ENCODE measurements at places on chromosomes 5 and 9. TPM values are rescaled to one million over a fixed set of nuclear protein-coding genes. Genes with fewer than 3 reads are reported as not detected.

DNA sequence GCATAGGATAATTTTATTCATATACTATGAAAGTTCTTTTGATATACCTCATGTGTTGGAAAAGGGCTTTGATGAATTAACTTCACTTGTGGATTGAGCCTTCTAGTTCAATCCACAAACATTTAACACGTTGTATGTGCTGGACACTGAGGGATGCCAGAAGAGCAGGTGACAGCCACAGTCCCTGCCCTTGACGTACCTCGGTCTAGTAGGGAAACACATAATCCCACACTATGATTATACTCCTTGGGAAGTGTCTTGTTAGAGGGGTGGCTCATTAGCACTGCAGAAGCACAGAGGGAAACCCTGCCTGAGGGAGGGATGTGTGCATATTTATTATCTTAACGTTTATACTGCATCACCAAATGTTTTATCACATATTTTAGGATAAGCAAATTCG, 61.2 kb downstream of the PIK3R1 start:
- no peak for DNase-seq

ADAMTS13 gene
- total RNA-seq, result 7.3 TPM

GRCh38 chr9:126482361-126483044, 131.2 kb upstream of the LMX1B start:
- peak; percentile 83 for DNase-seq

- no peak for DNase-seq
Measured at GRCh38 chr9:98152526-98152925, 33.5 kb upstream of the TRIM14 start.

TMEM215 gene
- 3.0 TPM for total RNA-seq

- no peak for DNase-seq
Measured at GRCh38 chr5:168728546-168729211, 149.5 kb upstream of the PANK3 start.

PRDM9 gene
- total RNA-seq, result not detected

SNCAIP gene
- 0.84 TPM for total RNA-seq

GRCh38 chr9:14661421-14662059, 31.7 kb downstream of the ZDHHC21 start:
- DNase-seq, result no peak

- DNase-seq, result peak; percentile 78
Measured at GRCh38 chr5:137395011-137395755, 103.9 kb downstream of the SPOCK1 start.

- no peak for DNase-seq
Measured at GRCh38 chr5:9850456-9850855, 220.3 kb upstream of the TAS2R1 start.

DMRT1 gene
- total RNA-seq, result not detected

HTR1A gene
- not detected for total RNA-seq

- DNase-seq, result no peak
Measured at GRCh38 chr9:104750185-104750767, 2.8 kb downstream of the NIPSNAP3A start.

DNA sequence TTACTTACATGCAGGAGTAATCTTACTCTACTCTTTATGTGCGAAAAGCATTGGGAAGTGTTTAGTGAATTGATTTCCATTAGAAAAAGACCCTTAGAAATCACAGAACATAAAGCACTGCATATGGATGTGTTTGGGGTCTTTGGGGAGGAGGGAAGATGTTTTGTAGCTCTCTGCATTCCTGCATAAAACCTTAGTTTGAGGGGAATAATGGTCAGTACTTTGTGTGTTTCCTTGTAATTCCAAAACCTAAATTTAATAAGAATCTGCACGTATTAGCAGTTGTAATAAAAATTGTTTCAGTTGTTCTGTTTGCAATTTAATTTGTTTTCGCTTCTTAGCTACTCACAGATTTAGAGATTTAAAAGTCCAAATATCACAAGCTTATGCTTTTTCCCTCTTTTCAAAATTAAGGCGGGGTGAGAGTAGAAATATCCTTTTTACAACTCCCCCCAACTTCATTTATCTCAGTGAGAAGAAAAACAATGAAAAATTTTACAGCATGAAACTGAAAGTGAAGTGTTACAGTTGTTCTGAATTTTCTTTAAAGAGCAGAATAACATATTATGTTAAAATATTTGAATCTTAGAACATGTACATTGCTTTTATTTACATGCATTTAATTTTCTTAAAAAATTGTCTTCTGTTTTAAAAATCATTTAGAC, 143.8 kb downstream of the SMARCA2 start:
- DNase-seq, result no peak

- DNase-seq, result no peak
Measured at GRCh38 chr9:101139082-101139481, 110.6 kb downstream of the PLPPR1 start.

- no peak for DNase-seq
Measured at GRCh38 chr5:83554133-83554532, 82.6 kb downstream of the VCAN start.

ANKRD18B gene
- 5.5 TPM for total RNA-seq

DNA sequence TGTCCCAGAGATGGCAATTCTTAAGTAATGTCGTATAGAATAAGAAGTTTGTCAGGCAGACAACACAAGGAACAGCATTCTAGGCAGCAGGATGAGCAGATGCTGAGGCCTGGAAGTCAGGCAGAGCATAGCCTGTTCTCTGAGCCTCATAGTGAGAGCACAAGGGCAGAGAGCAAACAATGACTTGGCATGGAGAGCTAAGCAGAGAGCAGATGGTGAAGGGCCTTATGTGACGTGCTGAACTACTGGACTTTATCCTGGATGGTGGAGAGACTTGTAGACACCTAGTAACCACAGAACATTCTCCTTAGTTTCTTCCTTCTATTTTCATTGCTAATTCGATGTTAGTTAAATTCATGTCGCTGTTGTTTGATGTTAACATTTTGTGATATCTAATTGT, 60.1 kb downstream of the KCTD16 start:
- no peak for DNase-seq

DNA sequence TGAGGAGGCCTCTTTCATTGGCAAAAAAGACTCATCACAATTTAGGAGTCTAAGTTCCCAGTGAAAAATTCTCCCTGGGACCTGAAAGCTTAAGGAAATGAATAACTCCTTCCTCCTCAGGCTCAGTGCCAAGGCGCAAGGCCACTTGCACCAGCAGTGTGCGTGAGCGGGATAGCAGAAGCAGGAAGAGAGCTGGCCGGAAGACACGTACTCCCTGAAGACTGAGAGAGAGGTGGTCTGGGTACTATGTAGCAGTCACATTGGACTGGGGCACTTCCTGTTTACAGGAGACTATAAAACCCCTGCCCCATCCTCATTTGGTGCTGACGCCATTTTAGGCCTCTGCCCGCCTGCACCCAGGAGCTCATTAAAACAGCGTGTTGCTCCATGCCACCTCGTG, 66.3 kb upstream of the IL33 start:
- no peak for DNase-seq

DNA sequence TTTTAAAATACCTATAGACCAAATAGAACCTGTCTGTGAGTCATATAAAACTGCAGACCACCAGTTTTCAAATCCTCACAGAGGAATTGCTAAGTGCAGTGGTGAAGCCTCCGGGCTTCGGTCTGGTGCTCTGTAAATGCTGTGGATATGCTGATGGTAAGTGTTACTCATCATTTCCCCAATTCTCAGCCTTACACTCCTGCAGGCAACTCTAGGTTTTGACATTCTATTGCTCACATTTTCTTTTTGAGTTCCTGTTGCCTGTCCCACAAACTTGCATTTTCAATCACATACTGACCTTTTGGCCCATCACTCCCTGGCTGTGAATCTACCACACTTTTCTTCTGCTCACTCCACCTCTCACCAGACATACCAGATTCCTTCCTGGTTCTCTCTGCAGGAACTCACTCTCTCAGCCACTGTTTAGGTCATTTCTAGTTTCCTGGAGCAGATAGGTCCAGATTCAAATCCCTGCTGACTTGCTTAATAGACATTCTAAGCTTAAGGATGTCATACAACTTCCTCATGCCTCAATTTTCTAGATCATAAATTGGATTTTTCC, 192.9 kb downstream of the RAB3C start:
- no peak for DNase-seq

GRCh38 chr9:137696136-137696925, 77.5 kb downstream of the EHMT1 start:
- no peak for DNase-seq

GRCh38 chr5:125717209-125717608, 706.0 kb upstream of the GRAMD2B start:
- DNase-seq, result peak; percentile 93

- no peak for DNase-seq
Measured at GRCh38 chr5:151255621-151256286, 2.8 kb downstream of the GM2A start.

- DNase-seq, result no peak
Measured at GRCh38 chr5:76298852-76299251, 104.2 kb upstream of the IQGAP2 start.

CARD6 gene
- total RNA-seq, result 1.0 TPM

- peak; percentile 75 for DNase-seq
Measured at GRCh38 chr5:139752506-139753473, 42.8 kb upstream of the PSD2 start.

LCP2 gene
- 0.09 TPM for total RNA-seq

DNA sequence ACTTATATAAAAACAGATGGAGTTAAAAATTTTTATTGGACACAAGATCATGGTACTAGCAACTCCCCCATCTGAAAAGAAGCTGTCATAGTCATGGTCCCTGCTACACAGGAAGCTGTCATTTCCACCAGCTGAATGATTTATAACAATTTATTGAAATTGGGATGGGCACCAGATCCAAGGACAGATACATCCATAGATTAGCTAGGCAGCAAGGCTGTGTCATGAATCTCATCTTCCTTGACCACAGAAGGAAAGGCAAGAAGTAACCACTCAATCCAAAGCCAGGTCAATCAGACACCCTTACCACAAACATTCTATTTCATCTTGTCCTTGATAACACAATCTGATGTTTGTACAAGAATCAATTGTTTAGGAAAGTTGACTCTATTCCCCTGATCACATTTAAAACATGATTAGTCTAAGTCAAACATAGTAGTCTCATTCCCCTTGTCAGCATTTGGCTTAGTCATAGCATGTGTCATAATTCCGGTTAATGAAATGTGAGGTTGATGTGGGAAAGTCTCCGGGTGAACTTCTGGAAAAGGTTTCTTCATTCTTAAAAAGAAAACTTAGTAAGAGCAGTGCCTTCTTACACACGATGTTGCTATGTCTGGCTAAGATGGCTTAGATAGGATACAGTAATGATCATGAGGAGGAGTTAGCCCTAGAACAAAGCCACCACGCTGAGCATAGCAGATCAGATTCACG, 462.6 kb upstream of the PAPPA start:
- DNase-seq, result peak; percentile 98

DNA sequence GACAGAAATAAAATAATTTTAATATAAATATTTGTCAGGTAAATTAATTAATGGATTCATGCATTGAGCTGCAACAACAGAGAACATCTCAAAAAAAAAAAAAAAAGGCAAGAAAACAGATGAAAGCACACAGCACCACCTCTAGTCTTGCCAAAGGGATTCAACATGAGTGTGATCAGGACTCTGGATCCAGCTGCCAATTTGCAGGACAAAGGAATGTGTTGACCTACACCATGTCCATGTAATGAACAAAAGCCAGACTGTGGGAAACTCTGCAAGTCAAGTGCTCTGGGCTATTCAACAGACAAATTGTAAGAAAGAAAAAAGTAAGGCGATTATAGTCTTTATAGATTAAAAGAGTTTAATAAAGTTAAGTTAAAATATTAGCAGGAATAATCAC, 769.3 kb downstream of the TLR4 start:
- DNase-seq, result no peak

DNA sequence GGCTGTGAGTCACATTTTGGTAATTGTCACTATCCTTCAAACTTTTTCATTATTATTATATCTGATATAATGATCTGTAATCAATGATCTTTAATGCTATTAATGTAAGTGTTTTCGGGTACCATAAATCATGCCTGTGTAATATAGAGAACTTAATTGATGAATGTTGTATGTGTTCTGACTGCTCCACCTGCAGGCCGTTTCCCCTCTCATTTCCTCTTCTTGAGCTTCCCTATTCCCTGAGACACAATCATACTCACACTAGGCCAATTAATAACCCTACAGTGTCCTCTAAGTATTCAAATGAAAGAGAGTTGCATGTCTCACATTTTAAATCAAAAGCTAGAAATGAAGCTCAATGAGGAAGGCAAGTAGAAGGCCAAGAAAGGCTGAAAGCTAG, 420.9 kb upstream of the SGCD start:
- no peak for DNase-seq

DNA sequence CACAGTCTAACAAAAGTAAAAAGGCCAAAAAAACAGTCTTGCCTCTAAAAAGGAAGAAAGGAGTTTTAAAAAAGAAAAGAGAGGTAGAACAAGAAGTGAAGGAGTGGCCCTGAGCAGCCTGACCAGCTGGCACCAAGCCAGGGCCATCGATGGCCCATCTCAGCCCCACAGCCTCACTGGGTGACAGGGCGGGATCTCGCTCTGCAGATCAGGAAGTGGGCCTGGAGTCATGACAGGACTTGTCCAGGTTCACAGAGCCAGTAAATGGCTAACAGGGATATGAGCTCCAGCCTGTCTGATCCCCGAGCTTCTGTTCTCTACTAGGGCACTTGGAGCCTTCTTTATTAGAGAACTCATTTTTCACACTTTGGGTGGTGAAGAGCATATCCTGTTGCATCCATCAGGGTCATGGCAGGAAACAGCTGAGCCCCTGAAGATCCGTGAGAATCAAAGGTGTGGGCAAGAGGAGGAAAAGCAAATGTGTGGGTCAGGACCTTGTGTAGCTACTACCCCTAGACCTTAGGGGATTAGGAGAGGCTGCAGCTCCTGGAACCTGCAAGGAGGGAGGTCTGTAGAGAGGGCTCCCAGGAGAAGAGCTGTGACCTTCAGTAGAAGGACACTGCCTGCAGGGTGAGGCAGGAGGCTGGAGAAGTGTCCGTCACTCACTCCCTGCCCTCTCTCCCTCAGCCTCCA, 299.0 kb upstream of the MSX2 start:
- no peak for DNase-seq

OSMR gene
- total RNA-seq, result 38.6 TPM

DNA sequence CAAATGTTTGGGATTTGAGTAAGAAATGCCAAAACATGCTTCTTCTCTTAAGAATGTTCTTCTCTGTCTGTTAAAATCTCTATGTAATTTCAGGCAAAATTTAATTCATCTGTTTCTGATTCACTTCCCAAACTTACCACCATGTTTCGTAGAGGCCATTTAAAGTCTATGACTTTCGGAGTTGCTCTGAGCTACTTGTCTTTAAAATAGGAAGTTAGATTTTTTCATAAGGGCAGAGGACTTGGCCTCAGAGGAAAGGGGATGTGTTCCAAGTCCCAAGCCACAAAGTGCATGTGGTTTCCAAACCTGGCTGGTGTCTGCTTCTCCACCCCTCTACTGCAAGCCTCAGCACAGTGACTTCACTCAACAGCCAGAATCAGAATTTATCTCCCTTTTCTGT, 111.3 kb upstream of the ADRA1B start:
- peak; percentile 48 for DNase-seq

- no peak for DNase-seq
Measured at GRCh38 chr5:76477571-76477970, 74.5 kb downstream of the IQGAP2 start.

FAM81B gene
- 0.67 TPM for total RNA-seq

DNA sequence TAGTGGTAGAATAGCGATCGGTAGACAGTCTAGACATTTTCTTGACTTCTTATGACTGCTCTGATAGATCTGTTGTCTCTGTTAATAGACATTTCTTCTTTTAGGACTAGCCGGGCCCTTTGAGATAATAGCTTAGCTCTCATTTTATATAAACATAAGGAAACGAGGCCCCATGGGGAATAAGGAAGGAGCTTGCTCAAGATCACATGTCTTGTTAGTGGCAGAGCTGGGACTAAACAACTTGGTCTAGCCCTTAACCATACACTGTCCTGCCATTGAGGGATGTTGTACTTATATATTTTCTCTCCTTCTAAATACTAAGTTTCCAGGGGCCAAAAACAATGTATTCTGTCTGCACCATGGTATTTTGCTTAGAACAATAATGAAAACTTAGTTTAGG, 140.0 kb downstream of the GCNT1 start:
- no peak for DNase-seq

NTRK2 gene
- total RNA-seq, result 4.8 TPM
